ENCODE measurements at places on chromosomes 12 and 14.

DNA sequence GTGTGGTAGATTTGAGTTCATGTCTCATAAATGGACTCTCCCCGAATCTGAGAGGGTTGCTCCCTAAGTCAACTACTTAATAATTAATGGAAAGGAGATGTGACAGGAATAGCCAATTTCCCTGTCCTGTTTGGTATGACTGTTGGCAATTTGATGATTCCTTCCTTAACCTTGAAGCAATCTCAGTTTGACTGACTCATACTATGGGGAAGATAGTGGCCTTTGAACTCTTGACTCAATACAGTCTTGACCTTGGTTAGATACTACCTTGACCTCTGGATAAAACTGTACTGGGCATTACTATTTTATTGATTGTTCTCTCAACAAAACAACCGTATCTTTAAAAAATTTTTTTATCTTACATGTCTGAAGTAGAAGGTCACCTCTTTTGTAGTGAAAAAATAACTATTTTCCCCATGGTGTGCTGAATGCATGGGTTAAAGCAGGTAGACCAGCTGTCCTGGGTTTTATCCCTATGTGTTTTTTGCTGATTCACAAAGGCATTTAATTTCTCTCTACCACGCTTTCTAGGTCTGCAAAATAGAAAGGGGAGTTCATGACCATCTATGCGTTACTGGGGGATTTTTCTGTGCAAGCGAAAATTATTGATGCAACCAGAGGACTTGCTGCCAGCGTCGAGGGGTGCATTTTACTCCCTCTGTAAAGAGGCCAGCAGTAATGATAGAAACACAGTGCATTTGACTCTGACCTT, 80.1 kb downstream of the ETV6 start:
- no peak for DNase-seq

DNA sequence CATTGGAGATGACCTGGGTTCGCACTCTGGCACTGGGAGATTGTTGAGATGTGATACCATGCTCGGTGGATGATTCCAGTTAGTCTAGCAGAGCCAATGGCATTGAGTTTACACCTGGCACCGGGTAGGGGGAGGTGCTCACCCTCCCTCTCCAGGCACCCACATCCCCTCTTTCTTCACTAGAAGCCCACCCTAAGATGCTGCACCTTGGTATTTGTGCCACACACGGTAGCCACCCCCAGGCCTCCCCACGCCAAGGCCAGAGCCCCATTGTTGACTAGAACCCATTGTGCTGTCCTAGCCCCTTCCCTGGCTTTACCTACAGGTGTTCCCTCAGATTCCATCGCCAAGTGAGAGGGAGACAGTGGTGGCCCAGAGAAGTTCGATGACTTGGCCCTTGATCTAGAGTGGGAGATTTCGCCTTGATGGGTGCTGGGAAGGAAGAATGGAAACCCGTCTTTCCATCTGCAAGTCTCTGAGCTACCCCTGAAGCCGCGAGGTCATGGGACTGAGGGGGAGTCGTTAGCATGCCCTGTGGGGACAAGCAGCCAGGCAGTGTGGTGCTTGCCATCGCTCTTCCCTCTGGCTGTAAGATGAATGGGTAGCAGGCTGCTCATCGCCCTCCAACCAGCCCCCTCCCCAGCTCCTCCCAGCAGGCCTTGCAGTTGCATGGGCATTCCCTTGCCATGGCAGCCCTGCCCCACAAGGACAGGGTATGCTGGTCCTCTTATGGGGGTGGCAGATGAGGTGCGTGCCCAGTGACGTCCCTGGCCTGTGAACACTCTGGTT, 8.7 kb downstream of the CCND2 start:
- DNase-seq, result no peak

- peak; percentile 56 for DNase-seq
These were observed 23.3 kb downstream of the DMAC2L start for GRCh38 chr14:50335389-50335788.

- no peak for DNase-seq
These were observed 105.3 kb upstream of the RTL1 start for GRCh38 chr14:101008631-101009336.

DNA sequence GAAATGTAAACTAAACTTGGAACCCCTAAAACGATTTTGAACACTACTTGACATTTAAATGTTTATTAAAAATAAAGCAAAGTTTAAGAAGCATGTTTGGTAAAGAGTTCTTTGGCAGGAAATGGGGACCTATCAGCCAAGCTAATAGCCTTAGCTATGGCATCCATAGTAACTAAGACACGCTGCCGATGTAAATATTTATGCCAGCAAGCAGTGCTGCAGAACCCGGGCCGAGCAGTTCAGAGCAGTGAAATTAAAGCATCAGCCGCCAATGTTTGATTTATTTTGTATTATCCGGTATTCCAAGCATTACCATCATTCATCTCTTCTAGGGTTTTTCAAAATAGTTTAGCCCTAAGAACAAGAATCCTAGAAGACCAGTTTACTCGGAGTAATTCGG, 61.6 kb downstream of the PPP2R5C start:
- DNase-seq, result no peak

GRCh38 chr12:21169878-21170472, 39.0 kb downstream of the SLCO1B1 start:
- no peak for DNase-seq

DNA sequence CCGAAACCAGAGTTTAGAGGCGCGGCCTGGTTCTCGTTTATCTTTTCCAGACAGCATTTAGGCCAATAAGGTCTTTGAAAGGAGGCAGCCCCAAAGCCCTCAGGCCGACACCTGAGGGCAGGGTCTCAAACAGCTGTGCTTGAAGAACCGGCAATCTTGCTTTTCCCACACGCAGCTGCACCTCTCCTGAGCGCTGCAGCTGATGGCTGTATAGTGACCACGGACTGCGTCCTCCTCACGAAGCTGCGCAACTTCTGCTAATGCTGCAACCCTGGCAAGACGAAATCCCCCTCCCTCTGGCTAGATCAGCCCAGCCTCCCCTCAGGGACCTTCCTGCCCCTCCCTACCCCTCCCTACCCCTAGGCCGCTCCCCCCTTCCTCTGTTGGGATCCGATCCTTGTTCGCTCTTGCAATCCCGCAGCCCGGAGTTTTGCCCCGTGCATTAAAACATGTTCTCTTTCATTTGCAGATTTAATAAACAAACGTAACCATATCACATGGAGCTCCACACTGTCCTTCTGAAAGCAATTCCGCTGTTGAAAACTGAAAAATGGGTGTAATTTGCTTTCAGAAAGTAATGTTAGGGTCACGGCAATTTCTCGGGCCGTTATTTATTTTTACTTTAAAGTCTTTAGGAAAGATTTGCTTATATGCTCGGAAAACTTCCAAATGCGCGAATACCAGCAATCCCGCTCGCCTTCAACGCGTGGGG, 4.8 kb upstream of the PAX9 start:
- no peak for DNase-seq

DNA sequence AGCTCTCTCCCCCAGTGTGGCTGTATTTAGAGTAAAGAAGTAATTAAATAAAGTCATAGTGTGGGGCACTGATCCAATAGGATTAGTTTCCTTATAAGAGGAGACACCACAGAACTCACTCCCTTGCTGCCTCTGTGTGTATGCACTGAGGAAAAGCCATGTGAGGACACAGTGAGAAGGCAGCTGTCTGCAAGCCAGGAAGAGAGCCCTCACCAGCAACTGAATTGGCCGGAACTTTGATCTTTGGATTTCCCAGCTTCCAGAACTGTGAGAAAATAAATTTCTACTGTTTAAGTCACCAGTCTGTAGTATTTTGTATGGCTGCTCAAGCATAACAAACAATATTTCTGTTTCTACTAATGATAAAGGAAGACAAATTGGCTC, 368.7 kb upstream of the PRICKLE1 start:
- no peak for DNase-seq

DNA sequence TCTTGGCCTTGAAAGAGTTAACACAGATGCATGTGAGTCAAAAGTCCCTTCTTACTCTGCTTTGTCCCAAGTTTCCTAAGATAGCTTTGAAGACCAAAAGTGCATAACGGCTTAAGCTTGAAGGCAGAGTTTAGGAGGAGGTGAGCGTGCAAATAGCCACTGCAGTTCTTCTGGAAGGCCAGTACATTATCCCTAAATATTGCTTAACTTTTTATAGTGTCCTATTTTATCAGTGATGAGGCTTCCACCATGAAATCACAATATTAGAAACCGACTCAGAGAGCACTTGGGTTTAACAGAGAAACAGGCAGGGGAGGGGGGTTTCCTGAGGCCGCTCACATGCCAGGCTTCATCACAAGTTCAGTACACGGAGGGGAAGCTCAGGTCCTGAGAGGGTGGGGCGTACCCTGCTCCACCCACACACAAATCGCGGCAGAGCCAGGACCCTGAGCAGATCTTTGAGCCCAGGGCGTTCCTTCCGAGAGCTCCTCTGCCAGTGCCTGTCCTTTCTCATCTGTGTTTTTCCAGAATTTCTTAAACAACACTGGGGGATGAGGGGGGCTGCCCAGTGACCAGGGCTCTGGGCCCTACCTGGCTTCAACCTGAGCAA, 26.8 kb upstream of the BDKRB2 start:
- no peak for DNase-seq

DNA sequence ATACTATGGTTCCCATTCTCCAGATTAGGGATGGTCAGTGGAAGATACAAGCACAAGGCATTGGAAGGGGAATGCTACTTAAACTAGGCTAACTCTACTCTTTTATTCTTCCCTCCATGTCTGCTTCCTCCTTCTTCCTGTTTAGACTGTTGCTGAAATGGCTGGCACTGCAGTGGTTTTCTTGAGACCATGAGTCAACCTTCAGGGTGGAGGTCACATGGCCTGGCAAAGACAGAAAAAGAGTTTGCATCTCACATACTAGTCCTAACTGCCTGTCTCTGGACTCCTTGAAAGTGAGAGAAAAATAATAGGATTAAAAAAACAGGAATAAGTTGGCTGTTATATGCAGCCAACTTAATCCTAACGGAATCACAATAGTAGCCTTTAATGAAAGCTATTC, 37.0 kb downstream of the ALDH1L2 start:
- no peak for DNase-seq

DNA sequence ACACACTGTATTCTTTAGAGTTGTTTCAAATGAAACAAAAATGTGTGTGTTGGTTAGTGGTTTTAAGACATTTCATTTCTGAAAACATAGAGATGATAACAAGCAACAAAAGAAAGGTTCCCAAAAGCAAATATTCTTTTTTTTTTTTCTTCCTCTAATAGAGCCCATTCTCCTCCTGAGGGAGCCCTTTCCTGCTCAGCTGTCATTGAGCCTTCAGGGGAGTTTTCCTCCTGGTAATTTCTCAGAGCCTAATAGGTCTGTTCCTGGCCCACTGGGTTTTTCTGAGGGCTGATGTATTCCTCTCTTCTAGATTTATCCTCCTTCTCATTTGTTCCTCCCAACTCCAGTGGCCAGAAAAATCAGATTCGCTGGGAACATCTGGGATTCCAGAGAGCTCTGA, 654.5 kb downstream of the NOVA1 start:
- no peak for DNase-seq

GRCh38 chr14:33554988-33555387, 395.9 kb downstream of the EGLN3 start:
- no peak for DNase-seq

GRCh38 chr12:120078868-120079267, 37.7 kb downstream of the RAB35 start:
- no peak for DNase-seq

DNA sequence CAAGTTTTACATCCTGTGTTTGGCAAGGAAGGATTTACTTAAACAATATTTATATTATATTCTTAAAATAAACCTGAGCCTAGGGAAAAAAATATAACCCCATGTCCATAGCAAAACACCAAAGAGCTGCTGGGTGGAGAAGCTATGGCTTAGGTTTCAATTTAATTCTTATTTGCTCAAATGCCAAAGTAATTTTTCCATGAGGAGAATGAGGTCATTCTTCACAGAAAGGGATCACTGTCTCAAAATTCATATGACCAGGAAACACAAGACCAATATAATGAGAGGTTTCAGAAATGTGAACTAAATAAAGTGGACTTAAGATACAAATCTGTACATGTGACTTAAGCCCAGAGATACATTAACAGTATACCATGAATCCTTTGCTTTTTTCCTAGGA, 195.0 kb downstream of the PHLDA1 start:
- DNase-seq, result no peak

- DNase-seq, result peak; percentile 79
These were observed 21.1 kb downstream of the BRI3BP start for GRCh38 chr12:125014526-125014925.

DNA sequence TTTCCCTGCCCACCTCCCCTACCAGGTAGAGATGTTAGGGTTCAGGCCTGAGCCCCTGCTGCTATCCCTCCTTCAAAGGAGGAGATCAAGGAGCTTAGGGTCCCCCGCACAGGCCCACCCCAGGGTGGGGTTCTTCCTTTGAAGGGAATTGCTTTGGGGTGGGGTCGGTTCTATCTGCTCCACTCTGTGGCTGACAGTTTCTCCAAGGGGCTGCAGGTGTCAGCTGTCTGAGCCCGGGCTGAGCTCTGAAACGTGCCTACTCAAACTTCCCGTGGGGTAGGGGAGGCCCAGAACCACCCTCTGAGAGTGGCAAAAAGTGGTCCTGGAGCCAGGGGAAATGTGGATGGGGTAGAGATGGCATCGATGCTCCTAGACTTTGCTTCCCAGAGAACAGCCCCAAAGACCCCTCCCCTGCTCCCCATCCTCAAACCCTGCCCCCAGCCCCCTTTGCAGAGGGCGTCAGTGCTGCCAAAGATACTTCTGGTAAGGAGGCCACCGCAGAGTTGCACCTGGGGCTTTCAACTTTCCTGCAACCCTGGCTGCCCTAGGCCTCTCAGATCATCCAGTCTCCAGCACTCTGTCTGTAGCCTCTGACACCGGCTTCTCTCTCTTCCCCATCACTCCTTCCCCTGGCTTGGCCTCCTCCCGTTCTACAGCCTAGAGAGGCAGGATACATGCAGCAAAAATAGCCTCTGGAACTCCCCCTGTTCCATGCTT, 6.3 kb upstream of the CD4 start:
- DNase-seq, result no peak

- DNase-seq, result no peak
These were observed 3.5 kb upstream of the NFE2 start for GRCh38 chr12:54304187-54304810.

Data from SHP77 treated with DMSO at 0.1 percent for 48 hours (cell line).